Activated CD4-positive, alpha-beta T cell treated with anti-CD3 and anti-CD28 coated beads for 4 hours (primary cell): ENCODE measurements at places on chromosomes 3 and 15.

- DNase-seq, result no peak
These were observed 30.8 kb upstream of the ARF4 start for GRCh38 chr3:57627976-57628375.

DNA sequence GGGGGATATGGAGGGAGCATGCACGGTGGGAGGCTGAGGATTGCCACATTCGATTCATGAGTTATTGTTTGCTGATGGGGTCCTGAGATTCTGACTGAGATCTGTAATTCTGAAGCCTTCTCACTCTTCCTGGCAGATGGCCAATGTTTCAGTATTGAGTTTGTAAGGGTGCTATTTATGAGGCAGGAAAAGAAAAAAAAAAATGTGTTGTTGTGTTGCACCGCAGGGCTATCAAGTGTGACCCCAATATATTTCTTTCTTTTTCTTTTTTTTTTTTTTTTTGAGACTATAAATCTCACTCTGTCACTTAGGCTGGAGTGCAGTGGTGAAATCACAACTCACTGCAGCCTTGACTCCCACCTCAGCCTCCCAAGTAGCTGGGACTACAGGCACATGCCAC is 3.2 kb upstream of the SENP2 start:
- no peak for DNase-seq

DNA sequence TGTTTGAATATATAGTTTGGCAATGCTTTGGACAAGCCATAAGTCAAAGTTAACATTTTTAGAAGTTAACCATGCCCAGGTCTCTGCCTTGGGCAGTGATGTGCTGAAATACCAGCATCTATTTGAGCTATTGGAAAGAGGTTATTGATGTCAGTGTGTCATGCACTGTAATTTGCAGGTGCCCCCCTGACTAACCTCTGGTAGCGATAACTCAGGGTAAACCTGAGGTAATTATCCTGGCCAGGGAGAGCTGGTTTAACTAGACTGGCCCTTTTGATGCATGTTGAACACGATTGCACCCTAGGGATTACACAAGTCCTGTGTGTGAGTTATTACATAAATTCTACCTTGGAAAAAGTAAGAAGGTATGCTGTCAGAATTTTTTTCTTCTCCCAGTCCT is 455.8 kb upstream of the WNT5A start:
- DNase-seq, result no peak

GRCh38 chr3:45705839-45706808 is 16.9 kb downstream of the SACM1L start:
- DNase-seq, result no peak

DNA sequence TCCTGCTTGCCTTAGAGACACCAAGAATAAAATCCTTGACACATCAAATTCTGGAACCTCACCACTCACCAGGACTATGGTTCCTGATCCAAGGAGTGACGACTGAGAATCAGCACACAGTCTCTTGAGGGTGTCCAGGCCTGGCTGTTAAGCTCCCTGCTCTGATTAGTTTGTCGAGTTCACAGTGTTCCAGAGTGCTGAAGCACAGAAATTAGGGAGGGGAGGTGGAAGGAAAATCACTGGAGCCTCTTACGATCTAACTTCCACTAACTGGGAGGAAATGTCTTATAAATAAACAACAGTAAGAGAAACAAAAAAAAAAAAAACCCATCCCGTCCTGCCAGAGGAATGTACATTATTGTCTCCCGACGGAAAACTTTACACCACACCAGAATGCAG is 330.2 kb downstream of the TIGIT start:
- DNase-seq, result no peak

GRCh38 chr3:176927280-176927679 is 270.0 kb downstream of the TBL1XR1 start:
- no peak for DNase-seq

GRCh38 chr15:69758810-69759790 is 306.5 kb downstream of the RPLP1 start:
- peak; percentile 84 for DNase-seq

- DNase-seq, result no peak
These were observed 325.8 kb upstream of the CTNNB1 start for GRCh38 chr3:40873476-40873875.

- no peak for DNase-seq
These were observed 864 bp downstream of the SEMA3G start for GRCh38 chr3:52443791-52444687.

DNA sequence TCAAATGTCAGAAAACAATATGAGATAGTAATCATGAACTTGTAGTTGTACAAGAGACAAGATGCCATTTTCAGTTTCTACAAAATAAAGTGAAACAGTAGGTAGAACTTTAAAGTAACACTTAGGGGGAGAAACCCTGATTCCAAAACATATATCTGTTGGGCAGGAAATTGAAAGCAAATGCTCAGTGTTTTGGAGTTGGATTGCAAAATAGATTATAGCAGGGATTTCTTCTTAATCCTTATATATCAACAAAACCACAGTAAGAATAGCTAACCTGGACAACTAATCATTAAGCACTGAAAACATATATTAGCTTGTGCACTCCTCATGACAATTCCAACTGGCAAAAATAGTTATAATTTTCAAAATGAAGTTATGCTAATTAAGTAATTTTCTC is 46.9 kb downstream of the COMMD2 start:
- DNase-seq, result no peak

DNA sequence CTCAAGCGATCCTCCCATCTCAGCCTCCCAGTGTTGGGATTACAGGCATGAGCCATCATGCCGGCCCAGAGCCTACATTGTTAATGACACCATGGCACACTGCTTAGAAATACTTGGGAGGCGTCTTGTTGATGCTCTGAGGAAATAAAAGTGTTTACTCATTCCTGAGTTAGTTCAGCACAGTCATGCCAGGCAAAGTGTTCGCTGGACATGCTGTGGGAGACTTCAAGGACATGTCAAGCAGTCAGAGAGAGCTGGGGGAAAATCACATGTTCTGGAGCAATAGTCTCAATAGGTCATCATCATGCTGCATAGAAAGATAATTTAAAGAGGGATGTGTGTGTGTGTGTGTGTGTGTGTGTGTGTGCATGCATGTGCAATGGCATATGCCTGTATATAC is 37.5 kb downstream of the TTC23 start:
- no peak for DNase-seq

GRCh38 chr3:125121246-125122010 is 65.6 kb upstream of the HEG1 start:
- DNase-seq, result peak; percentile 21

DNA sequence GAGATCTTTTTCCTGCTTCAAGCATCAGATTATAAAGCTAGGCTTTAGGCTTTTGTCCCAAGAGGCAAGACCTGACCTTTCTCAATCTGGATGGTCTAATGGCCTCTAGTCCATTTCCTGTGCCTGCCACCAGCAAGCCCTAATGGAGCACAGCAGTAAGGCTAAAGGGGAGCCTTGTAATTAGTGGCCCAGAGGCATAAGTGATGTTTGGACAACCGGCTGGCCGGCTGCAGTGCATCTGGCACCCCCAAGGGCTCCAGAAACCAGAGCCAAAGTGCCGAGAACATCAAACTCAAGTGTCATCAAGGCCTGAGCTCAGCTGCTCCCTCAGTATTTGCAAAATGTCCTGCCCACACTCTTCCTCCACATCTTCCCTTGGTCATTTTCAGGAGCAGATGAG is 31.9 kb upstream of the RTP4 start:
- DNase-seq, result no peak

DNA sequence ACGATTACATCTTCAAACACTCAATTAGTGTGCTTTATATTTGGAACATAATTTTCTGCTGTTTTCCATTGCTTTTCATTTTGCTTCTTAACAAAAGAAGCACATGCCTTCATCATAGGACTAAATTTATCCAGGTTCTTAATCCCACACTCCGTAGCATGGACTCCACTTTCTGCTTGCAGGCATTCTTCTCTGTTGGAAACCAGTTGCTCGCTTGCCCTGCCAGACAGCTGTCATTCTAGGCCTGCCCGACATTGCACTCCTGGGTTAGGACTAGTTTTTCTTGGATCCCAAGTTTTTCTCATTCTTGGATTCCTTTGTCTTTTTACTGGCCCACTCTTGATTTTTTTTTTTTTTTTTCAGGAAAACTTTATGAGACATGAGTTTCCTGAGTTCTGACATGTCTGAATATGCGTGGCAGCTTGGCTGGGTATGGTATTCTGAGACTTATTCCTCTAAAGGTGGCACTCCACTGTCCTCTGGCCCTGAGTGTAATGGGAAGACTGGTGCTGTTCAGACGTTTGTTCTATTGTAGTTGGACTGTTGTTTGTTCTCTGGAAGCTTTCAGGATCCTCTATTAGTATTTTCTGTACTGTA is 6.3 kb upstream of the ATP1B3 start:
- no peak for DNase-seq

DNA sequence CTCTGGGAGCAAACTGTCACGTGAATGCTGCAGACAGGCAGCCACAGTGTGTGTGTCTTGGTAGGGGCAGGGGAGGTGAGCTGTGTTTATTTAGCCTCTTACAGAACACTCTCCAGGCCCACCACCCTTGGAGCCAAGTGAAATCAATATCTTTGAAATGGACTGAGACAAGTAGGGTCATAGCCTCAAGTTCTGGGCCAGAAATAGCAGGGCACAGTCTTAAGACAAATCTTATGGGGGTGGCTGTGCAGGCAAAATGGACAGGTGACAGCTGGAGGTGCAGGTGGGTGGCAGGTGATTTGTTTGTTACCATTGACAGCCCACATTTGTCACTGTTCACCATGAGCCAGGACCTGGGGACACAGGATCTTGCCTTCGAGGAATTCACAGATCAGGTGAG is 93.6 kb upstream of the NMNAT3 start:
- DNase-seq, result no peak

DNA sequence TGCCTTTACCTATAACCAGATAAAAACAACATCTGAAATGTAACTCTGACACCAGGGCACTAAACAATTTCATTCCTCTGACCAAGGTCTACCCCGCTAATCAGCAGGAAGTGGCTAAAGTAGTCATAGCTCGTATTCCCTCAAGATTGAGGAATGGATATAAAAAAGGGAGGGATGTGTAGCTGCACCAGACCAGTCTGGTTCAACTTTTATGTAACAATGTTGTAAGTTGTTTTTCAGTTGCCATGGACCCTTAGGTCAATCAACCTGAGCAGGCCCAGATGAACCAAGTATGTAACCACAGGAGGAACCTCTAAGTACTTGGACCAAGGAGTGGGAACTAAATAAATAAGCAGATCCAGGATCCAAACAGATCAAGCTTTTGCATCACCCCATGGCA is 28.4 kb upstream of the IFT57 start:
- DNase-seq, result no peak

DNA sequence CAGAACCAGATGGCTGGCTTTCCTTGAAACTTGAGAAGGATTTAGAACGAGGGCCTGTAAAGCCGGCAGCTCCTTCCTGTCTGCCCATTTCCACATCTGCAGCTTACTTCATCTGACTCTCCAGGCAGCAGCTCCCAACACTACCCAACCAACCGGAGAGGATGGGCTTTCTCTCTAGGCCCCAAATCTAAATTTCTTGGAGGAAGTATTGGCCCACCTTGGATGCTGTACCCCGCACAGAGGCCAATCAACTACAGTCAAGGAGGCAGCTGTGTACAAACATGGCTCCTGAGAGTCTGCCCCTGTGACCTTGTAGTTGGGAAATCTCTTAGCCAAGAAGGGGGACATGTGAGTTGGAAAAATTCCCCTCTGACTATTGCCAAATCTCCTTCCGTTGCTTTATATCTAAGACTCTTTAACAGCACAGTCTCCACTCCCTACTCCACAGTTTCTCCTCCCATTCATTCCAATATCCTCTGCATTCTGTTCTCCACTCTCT is 8.0 kb upstream of the ACAP2 start:
- no peak for DNase-seq

GRCh38 chr15:70220490-70221096 is 122.9 kb upstream of the TLE3 start:
- DNase-seq, result no peak

- DNase-seq, result no peak
These were observed 86.5 kb downstream of the MB21D2 start for GRCh38 chr3:192831111-192831644.

- DNase-seq, result no peak
These were observed 60.5 kb downstream of the KLF13 start for GRCh38 chr15:31387092-31387478.

- DNase-seq, result no peak
These were observed 159.4 kb downstream of the ZIC4 start for GRCh38 chr3:147246906-147247305.

DNA sequence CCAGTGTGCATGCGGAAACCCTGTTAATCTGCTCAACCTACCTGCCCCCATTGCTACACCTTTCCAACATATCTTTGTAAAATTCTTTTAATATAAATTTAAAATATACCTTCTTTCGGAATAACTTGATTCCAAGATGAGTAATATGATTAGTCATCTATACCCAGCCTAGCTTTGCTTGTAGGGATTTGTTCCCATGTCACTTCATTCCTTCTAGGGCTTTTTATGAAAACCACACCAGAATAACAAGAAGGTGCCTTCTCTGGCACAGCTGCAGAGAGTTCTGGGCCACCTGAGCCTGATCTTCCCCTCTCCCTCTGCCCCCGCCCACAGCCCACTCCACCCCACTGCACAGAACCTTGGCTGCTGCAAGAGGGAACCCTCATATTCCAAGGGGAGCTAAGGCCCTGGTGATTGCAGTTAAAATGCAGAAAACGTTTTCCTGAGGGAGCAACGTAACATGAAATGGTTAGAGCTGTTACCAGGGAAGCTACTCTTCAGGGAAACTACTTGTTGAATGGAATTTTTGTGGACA is 38.6 kb upstream of the HACD2 start:
- no peak for DNase-seq

- peak; percentile 65 for DNase-seq
These were observed 1.3 kb downstream of the DNAH1 start for GRCh38 chr3:52317208-52318000.

DNA sequence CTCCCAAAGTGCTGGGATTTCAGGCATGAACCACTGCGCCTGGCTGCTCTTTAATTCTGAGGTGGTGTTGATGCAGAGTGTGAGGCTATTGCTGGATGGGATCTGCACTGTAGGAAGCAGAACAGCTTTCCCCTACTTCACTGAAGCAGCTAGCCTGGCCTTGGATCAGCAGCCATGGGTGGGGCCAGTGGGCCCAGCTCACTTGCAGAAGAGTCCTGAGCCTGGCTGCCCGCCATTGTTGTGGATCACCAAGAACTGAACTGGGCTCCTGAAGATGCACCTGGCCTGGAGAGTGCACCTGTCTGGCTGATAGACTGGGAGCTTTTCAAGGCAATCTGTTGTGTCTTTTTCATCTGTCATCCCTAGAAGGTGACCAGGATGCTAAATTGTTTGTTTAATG is 11.9 kb downstream of the TLNRD1 start:
- no peak for DNase-seq

- DNase-seq, result no peak
These were observed 64.6 kb downstream of the TLE3 start for GRCh38 chr15:70033109-70033508.

GRCh38 chr15:83653639-83654378 is at the start of gene ADAMTSL3:
TSS of gene ADAMTSL3 (plus strand) at chr15:83654123. CDS start at chr15:83655762, 1,639 bp downstream.
- DNase-seq, result no peak

DNA sequence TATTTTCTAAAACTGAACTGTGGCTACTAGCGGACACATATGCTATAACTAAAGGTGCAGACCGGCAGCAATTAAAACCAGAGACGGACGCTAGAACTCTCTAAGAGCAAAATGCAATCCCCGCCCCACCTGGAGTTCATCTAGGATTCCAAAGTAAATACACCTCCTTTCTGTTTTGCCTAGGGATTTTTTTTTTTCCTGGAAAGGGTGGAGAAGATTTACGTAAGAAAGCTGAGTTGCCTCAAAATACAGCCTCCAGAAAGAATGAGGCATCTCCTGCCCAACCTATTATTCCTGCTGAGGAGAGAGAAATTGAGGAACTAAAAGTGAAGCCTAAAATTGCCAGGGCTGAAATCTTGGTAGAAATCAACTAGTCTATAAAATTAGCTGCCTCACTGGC is 150.2 kb downstream of the TP63 start:
- DNase-seq, result no peak
